Gastroesophageal sphincter (tissue), 4 donors: ENCODE measurements at places on chromosomes 7 and 10. TPM values are rescaled to one million over a fixed set of nuclear protein-coding genes. Genes with fewer than 3 reads are reported as not detected.

Gene KLHL7
- 25.7 TPM for total RNA-seq

Gene MCM10
- total RNA-seq, result not detected

Gene CACNB2
- total RNA-seq, result 116 TPM

Gene CPN1
- total RNA-seq, result not detected

Gene PDZD7
- total RNA-seq, result not detected

Gene MAP3K8
- total RNA-seq, result 35.2 TPM

Gene HABP2
- not detected for total RNA-seq
